Naive B cell (primary cell): ENCODE measurements at places on chromosomes 1 and 21. TPM values are rescaled to one million over a fixed set of nuclear protein-coding genes. Genes with fewer than 3 reads are reported as not detected.

Gene C1orf115
- 3.9 TPM for polyA plus RNA-seq

Gene B3GALNT2
- 13.6 TPM for polyA plus RNA-seq

Gene CENPF
- 0.18 TPM for polyA plus RNA-seq

Gene GJA8
- polyA plus RNA-seq = not detected

DNA sequence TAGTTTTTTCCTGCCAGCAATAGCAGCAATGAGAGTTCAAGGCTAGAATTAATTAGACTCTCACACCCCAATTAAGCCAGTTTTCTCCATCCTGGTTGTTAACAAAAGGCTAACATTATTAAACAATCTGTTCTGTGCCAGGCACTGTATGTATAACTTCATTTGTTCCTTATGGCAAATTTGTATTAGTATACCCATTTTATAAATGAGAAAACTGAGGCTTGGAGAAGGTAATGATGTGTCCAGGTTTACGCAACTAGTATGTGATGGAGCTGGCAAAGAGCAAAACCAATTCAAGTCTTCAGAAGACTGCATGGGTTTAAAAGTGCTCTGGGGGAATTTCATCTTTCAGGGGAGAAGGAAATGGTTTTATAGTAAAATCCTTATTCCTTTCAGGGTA is 38.3 kb upstream of the SLC9A1 start:
- H3K36me3 ChIP-seq = no peaks in the 10 kb centered on the region
- H3K27ac ChIP-seq = no peak overlapping the region
- H3K4me1 ChIP-seq = peaks cover 6% of the 10 kb centered on the region
- no peak overlapping the region for H3K4me3 ChIP-seq
- H3K27me3 ChIP-seq = no peaks in the 10 kb centered on the region

- no peak overlapping the region for H3K4me3 ChIP-seq
- no peaks in the 10 kb centered on the region for H3K27me3 ChIP-seq
- peaks cover 26% of the 10 kb centered on the region for H3K36me3 ChIP-seq
- H3K27ac ChIP-seq = no peak overlapping the region
- DNase-seq = no peak
- peaks cover 32% of the 10 kb centered on the region for H3K4me1 ChIP-seq
Measured at GRCh38 chr1:111164151-111164550, 24.1 kb downstream of the CEPT1 start.

GRCh38 chr21:41775149-41775472 is 8.3 kb upstream of the RIPK4 start:
- H3K27me3 ChIP-seq = peaks cover 83% of the 10 kb centered on the region
- no peak overlapping the region for H3K27ac ChIP-seq
- peaks cover 12% of the 10 kb centered on the region for H3K4me1 ChIP-seq
- no peak for DNase-seq

GRCh38 chr1:58422436-58422835 is 124.1 kb downstream of the OMA1 start:
- no peaks in the 10 kb centered on the region for H3K4me1 ChIP-seq

DNA sequence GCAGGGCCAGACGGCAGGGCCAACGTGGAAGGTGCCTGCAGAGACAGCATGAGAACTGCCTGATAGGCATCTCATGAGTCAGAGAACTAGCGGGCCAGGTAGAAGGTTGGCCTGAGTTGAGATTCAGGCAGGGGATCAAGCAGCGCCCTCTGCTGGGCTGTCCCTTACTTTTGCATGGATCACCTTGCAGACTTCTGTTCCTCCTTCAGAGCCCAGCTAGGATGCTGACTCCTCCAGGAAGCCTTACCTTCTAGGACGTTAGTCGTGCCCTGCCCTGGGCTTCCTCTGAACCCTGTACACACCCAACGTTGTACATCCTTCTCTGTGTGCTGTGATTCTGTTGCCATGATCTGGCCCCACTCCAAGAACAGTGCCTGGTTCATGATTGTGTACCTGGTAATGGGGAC is 231.3 kb upstream of the VAMP3 start:
- DNase-seq = no peak
- H3K4me1 ChIP-seq = no peaks in the 10 kb centered on the region
- no peak overlapping the region for H3K4me3 ChIP-seq

DNA sequence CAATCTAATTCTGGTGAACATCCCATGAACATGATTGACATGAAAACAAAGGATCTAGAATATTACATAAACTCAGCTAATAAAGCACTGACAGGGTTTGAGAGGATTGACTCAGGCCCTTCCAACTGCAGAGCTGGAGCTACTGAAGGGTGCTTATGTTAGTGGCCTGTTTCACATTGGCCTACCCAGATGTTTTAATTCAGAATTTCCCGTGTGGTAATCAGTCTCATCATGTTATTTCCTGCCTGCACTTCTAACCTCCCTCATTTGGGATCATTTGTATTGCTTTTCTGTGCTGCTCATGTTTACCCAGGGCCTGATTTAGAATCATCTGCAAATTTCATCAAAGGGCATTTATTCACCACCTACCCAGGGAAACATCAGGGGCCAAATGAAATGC is 270.3 kb downstream of the PLPP3 start:
- H3K27ac ChIP-seq = no peak overlapping the region
- DNase-seq = no peak
- H3K4me1 ChIP-seq = no peaks in the 10 kb centered on the region
- no peak overlapping the region for H3K4me3 ChIP-seq

GRCh38 chr1:164678136-164678700 is 119.2 kb downstream of the PBX1 start:
- no peak for DNase-seq
- H3K27ac ChIP-seq = no peak overlapping the region
- H3K36me3 ChIP-seq = no peaks in the 10 kb centered on the region
- no peaks in the 10 kb centered on the region for H3K4me1 ChIP-seq
